MV-4-11 (cell line): ENCODE measurements at places on chromosomes 11 and 22.

GRCh38 chr11:66363187-66363601, 8.4 kb downstream of the SLC29A2 start:
- no peak for DNase-seq

DNA sequence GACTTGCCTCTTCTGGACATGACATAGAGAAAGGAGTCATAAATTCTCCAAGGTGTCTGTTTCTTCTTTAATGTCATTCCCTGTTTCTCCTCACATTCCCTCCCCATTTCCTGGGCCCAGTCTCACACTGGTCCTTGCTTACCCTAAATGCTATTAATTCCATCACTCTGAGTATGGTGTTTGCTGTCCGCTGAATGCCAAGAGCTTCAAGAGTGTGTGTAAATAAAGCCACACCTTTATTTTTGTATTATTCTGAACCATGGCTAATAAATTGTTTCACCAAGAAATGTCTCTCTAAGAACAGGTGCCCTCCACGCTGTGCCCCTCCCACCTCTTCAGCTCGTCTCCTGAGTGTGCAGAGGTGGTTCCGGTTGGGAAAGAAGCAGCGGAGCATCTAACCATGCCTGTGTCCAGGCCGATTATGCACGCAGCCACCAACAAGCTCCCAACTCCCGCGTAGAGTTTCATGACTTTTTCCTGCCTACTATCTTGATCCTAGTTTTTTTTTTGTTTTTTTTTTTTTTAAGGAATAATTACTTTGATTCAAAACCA, 8.6 kb downstream of the TMEM121B start:
- no peak for DNase-seq

GRCh38 chr11:41113160-41113559, 346.3 kb downstream of the LRRC4C start:
- DNase-seq = no peak

DNA sequence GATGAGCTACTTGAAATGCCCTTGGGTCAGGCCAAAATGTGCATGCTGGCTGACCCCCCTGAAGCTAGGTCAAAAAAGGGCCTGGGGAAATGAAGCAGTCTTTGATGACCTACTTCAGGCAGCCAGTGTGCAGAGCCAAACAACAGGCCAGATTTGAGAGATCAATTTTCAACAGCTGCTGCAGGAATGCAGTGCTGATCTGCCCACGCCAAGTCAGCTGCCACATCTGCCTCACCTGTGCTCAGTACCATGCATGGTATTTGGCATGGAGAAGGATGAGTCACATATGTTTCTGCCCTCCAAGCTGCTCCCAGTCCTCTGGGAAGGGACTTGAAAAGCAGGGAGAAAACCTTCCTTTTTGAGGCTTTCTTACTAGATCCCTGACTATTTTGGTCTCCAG, 35.8 kb downstream of the MTNR1B start:
- DNase-seq = no peak
